Activated T-helper 1 cell treated with Interleukin-2 at 50 U/mL for 16 hours (primary cell): ENCODE measurements at places on chromosomes 4 and X.
A peak's percentile ranks its signal among the peaks of the same experiment; 100 is the strongest.

GRCh38 chr4:27973056-27973455, 1112.4 kb downstream of the STIM2 start:
- no peak for DNase-seq

DNA sequence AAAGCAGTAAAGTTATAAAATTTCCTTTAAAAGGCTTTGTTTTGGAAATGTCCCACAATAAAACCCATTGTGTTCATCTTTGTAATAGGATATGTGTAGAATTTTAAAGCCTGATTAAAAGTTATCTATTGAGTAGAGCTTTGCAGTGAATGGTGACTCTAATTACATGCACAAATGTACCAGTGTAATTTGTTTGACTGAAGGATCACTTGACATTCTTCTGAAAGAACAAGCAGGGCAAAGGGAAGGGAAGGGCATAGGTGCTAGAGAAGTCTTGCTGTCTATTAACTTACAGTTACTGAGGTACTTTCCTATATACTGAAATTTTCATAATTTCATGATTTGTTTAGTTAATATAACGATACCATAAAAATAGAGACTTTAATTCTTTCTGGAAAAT, 70.8 kb downstream of the STIM2 start:
- DNase-seq = no peak

DNA sequence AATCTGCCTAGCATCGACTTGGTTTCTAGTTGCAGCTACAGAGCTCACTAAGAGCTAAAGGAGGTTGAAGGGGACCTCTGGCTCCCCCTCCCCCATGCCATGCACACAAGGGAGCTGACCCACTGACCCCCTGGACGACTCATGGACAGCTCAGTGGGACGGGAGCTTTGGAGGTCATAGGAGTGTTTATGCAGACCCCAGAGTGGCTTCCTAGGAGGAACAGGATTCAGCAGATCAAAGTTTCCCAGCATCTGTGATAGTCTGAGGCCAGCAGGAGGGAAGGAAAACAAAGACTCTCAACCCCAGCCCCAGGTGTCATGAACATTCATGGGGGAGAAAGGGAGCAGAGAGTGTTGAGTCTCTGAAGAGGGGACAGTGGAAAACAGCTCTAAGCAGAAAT, 104.4 kb downstream of the ARSF start:
- DNase-seq = no peak

DNA sequence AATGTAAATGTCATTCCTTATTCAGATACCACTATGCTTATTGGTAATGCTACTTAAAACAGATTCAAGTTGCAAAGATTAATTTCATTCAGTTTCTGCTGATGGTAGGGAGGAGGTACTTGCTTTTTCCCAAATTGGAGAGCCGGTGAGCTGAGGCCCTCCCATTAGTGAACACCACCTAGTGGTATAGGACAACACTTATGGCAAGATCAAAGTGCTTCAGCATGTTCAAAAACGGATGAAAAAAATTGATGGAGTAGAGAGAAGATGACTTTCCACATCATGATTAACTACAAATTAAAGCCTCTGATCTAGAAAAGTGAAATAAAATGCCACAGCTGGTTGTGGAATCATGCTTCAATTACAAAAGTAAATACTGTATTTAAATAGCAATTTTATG, 112.9 kb downstream of the MBNL3 start:
- no peak for DNase-seq

DNA sequence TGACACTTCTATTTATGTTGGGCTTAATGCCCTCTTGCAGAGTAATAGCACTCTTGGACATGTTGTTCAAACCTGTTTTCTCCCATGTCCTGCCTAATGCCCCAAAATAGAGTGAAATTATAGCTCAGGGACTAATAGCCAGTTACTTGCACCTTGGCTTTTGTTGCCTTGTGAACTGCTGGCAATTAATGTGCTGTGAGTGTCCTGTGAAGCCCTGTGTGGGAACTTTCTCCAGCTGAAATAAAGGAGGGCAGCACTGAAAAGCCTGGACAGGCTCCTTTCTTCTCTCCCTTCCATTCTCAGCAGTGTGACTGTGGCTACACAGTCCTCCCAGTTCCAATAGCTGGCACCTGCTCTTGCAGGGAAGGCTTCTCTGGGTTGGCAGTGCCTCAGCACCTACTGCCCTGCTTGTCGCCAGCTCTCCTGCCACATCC, 72.4 kb downstream of the DCLK2 start:
- DNase-seq = no peak

- DNase-seq = no peak
These were observed 133.3 kb upstream of the PJA1 start for GRCh38 chrX:69298466-69299140.

DNA sequence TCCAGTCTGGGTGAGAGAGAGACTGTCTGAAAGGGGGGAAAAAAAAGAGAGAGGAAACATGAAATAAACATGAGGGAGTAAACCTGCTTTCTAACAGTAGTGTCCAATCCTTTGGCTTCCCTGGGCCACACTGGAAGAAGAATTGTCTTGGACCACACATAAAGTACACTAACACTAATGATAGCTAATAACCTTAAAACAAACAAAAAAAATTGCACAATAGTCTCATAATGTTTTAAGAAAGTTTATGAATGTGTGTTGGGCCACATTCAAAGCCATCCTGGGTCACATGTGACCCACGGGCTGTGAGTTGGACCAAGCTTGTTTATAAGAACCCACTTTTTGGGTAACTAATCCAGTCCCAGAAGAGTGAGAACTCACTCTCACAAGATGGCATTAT, 30.3 kb downstream of the PDS5A start:
- DNase-seq = no peak

- no peak for DNase-seq
These were observed 15.6 kb downstream of the TNMD start for GRCh38 chrX:100600340-100600739.

- no peak for DNase-seq
These were observed 547.0 kb downstream of the ARAP2 start for GRCh38 chr4:35697210-35697736.

GRCh38 chrX:64190136-64190740, 15.3 kb downstream of the AMER1 start:
- no peak for DNase-seq

- no peak for DNase-seq
These were observed 47.8 kb downstream of the CLCN3 start for GRCh38 chr4:169668069-169668721.

- no peak for DNase-seq
These were observed 273.6 kb downstream of the FRMPD4 start for GRCh38 chrX:12411831-12412230.

DNA sequence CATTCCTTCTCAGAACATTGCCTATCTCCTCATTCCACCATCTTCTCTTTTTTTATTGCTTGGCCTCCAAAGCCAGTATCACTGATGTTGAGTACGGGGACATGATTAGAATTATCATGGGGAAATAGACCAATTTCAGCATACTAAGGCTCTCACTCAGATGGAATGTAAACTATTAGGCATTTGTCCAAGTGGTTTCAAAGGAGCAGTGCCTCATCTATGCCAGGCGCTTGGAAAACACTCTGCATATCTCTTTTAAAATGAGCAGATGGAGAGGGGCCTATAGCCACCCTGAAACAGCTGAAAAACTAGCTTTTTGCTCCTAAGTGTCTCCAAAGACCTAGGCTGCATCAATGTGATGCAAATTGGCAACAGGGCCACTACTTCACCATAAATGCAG, 150.8 kb upstream of the DIPK2B start:
- no peak for DNase-seq

DNA sequence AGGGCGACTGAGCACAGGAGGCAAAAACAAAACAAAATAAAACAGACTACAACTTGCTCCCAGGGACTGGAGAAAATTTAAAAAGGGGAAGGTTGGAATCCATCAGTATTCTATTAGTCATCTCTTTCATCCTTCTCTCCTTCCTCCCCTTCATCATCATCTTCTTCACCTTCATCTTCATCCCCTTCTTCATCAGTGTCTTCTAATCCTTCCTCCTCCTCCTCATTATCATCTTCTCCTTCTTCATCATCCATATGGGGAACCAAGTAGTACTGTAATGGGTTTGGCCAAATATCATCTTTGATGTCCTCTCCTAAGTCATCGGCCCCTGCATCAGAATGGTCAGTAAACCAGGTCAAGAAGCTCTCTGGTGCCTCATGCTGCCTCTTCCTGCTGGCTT, 6.9 kb upstream of the MCUB start:
- no peak for DNase-seq

DNA sequence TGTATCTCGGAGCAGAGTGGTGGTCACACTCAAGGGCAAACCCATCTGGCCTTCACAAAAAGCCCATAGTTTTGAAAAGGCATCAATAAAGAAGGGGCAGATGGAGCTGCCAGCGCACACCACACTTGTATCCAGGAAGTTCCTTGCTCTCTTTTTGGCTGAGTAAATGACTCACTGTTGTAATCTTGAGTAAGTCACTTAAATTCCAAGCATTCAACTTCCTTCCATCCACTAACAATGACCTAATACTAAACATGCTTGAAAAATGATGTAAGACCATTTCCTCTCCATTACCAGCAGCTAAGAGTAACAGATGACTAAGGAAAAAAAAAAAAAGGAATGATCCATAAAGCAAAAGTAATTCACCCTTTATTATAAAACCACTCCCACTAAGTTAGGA, 32.4 kb upstream of the MYOZ2 start:
- no peak for DNase-seq

GRCh38 chr4:138522366-138522765, 280.2 kb upstream of the SLC7A11 start:
- DNase-seq = no peak

DNA sequence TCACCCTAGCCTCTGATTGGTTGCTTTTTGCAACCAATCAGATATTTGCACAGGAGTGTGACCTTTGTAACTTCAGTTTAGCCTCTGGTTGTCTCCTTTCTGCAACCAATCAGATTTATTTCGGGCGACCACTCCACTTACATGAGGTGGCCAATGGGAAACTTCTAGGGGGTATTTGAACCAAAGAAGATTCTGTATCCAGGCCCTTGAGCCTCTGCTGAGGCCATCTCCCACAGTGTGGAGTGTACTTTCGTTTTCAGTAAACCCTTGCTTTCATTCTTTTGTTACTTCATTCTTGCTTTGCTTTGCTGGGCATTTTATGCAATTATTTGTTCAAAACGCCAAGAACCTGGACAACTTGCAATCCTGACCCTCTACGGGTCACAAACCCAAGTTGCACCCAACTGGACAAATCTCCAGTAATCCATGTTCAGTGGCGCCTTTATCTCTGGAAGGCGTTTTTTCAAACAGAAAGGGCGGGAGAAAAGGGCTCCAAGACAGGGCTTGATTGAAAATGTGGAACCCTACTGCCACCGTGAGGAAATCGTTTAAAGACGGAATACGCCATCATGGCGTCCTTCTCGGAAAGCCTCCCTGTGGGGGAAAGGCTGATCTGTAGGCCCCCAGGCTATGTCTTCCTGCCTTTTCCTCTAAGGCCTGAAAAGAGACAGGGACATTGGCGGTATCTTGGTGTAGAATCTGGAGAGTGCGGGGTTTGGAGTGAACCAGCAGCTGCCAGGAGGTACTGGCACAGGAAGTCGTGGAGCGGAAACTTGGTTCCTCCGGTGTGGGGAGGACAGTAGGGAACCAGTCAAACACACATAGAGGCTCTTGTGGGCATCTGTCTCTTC, 184.6 kb downstream of the OR13H1 start:
- DNase-seq = peak; percentile 61

- no peak for DNase-seq
These were observed 136.8 kb downstream of the RAPGEF2 start for GRCh38 chr4:159239629-159240028.
